ENCODE measurements at places on chromosomes 12 and 14.

- no peak for DNase-seq
Measured at GRCh38 chr14:68668531-68668930, 124.3 kb downstream of the ZFP36L1 start.

DNA sequence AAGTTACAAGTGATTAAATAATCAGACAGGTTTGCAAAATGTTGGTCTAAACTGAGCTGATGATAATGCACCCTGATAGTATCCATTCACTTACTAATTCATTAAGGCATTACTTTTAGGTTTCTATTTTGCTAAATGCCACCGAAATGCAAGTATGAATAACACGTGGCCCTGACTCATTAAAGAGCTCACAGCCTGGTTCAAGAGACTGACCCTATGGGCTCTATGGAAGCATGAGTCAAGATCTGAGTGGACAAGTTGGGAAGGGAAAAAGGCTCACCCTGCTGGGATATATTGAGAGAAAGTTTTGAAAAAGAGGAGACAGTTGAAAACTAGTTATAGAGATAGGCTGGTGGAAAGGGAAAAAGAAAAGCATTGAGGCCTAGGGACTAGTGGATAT lies 14.8 kb upstream of the LRRC9 start:
- DNase-seq, result no peak

- DNase-seq, result no peak
Measured at GRCh38 chr14:105059035-105059924, 6.0 kb downstream of the GPR132 start.

- no peak for DNase-seq
Measured at GRCh38 chr14:104370256-104370870, 209.2 kb upstream of the C14orf180 start.

DNA sequence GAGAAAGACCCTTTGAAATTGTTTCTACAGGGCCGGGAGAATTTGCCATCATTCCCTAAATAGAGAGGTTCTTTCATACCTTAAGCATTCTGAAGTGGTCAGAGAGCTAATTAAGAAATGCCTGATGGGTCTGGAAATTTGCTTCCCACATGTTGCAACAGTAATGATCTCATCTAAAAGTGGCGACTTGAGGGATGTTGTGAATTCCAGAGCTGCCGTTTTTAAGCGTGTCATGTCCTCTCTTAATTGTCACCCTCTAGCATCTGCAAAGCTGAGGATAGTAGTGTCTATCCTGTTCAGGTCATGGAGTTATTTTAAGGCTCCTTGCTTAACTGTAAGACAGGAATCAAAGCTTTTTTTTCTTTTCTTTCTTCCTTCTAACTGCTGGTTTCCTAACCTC lies 60.4 kb downstream of the FOS start:
- no peak for DNase-seq

- DNase-seq, result no peak
Measured at GRCh38 chr12:74641694-74642093, 104.1 kb downstream of the ATXN7L3B start.

GRCh38 chr14:100975671-100976070 lies 72.1 kb upstream of the RTL1 start:
- no peak for DNase-seq

DNA sequence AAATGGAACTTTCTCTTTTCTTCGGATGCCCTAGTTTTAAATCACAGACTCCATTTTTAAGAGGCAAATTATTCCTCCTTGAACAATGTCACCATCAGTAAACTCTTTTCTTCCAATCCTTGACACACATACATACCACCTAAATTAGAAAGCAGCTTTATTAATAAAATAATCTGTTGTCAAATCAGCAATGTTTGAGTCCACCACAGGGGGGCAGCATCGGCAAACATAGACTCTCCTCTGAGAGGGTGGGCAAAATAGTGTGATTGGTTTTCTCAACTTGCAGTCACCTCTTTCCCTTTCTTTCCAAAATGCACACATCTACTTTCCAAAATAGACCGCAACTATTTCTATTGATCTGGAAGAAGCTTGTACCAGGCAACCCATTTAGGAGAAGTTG lies 438.4 kb upstream of the OR4E1 start:
- peak; percentile 43 for DNase-seq

DNA sequence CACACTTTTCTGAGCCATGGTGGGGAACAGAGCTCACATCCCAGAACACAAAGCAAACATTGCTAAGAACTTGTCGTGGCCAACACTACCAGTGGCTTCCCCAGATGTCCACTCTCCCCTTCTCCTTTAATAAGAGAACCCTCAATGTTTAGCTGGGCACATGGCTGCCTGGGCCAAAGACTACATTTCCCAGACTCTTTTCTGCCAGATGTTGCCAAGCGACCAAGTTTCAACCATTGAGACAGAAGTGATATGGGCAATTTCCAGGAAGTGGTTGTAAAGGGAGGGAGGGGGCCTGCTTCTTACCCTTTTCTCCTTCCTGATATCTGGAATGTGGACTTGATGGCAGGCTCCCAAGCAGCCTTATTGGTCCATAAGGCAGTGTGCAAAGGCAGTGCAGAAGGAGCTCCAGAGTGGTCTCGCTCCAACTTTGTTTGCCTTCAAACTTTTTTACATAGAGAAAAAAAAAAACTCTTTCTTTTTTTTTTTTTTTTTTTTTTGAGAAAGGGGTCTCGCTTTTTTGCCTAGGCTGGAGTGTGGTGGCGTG lies 24.9 kb upstream of the JDP2 start:
- DNase-seq, result no peak

DNA sequence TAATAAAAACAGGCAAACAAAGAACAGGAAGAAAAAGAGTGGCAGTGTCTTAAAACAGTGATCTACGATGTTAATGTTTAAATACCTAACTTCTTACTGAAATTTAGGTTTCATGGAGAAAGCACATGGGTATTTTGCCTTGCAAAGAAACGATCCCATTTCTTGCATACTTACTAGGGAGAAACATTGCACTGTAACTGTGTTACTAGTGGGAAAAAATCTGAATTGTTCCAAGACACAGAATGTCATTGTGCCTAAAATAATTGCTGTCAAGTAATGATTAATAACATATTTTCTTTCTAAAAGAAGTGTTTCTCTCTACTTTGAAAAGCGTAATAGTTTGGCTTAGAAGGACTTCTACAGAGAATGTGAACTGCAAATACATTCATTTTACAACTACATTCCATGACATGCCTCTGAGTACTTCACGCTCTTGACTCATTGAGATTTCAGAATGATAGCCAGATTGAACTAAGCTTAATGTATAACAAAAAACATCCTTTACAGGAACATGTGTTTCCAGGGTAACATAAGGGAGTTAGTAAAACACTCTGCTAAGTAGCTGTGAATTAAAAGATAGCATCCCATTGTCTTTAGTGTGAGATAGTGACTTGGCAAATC lies 256.2 kb upstream of the CPNE8 start:
- no peak for DNase-seq

GRCh38 chr12:53862206-53862605 lies 76.4 kb upstream of the HOXC13 start:
- DNase-seq, result no peak

GRCh38 chr12:78457938-78458337 lies 406.6 kb upstream of the SYT1 start:
- peak; percentile 6 for DNase-seq

DNA sequence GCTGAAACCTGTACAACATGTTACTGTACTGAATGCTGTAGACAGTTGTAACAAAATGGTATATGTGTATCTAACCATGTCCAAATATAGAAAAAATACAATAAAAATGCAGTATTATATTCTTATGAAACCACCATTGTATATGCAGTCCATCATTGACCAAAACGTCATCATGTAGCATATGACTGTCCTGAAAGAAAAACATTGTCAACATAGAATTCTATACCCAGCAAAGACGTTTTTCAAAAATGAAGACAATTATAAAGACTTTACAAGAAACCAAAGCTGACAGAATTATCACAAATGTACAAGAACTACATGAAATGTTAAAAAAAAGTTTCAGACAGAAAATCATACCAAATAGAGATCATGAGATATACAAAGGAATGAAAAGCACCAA lies 8.1 kb upstream of the GPATCH2L start:
- DNase-seq, result no peak

- no peak for DNase-seq
Measured at GRCh38 chr14:97978341-97978740, 1181.2 kb downstream of the VRK1 start.

DNA sequence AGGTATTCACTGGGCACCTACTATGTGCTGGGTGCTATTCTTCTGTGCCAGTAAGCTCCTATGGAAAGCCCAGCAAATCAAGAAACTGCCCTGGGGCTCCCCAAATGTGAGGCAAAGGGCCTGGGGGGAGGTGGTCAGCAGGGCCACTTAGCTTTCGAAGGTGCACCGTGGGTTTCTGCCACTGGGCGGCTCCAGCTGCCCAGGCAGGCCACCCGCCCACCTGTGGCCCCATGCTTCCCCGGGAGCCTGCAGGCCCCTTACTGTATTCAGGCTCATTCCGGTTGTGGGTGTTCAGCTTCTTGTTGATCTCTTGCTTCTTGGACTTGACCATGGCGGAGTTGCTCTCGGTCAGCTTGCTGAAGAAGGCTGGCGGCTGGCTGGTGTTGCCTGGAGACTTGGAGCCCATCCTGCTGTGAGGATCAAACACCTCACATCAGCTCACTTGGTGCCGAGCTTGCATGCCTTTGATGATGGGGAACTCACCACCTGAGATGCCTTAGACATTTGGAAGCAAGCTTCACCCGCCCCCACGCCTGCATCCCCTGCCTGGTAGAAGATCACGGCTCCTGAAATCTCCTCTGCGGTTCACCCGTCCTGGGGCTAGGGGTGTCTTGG lies 37.3 kb downstream of the RFLNA start:
- no peak for DNase-seq

DNA sequence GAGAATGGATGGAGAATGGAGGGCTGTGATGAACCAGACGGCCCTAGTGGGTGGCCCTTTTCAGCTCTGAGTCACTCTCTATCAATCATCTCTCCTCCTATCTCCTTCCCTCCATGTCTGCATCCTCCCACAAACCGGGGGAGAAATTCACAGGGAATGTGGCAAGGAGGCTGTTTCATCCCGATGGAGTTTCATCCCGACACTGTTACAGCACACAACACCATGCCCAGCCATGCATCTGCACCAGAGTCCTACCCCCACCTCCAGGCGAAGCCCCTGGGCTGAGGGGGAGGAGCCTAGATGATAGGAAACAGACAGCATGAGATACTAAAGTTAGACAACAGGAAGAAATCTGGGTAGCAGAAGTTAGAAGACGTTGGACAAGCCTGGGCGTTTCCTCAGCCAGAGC lies 20.8 kb downstream of the SLC8B1 start:
- DNase-seq, result no peak

Data from GM13977 (cell line).